Renal pelvis (tissue), 12 donors: ENCODE measurements at places on chromosomes 13 and 19.

GRCh38 chr13:55013051-55013450 lies 1984.4 kb downstream of the OLFM4 start:
- DNase-seq: peak; percentile 4

DNA sequence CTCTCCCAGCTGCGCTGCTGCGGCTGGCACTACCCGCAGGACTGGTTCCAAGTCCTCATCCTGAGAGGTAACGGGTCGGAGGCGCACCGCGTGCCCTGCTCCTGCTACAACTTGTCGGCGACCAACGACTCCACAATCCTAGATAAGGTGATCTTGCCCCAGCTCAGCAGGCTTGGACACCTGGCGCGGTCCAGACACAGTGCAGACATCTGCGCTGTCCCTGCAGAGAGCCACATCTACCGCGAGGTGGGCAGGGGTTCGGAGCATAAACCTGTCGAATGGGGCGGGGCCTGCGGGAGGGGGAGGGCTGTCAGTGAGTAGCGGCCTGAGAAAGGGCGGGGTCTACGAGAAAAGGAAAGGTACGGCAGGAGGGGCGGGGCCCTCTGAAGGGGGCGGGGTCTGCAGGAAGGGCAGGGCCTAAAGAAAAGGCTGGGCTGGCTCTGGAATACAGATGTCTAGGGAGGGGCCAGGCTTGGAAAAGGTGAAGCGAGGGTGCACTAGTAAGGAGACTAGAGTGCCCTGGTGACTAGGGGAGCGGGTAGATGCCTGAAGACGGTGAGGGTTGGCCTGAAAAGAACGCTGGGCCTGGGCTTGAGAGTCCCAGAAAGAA lies 3.6 kb downstream of the CD37 start:
- peak; percentile 85 for DNase-seq

- DNase-seq: no peak
Observed at GRCh38 chr19:44869733-44870470, 21.2 kb upstream of the TOMM40 start.

- DNase-seq: no peak
Observed at GRCh38 chr13:99863789-99864626, 107.6 kb downstream of the ZIC5 start.

- no peak for DNase-seq
Observed at GRCh38 chr19:2253106-2254063, 2.8 kb downstream of the JSRP1 start.

DNA sequence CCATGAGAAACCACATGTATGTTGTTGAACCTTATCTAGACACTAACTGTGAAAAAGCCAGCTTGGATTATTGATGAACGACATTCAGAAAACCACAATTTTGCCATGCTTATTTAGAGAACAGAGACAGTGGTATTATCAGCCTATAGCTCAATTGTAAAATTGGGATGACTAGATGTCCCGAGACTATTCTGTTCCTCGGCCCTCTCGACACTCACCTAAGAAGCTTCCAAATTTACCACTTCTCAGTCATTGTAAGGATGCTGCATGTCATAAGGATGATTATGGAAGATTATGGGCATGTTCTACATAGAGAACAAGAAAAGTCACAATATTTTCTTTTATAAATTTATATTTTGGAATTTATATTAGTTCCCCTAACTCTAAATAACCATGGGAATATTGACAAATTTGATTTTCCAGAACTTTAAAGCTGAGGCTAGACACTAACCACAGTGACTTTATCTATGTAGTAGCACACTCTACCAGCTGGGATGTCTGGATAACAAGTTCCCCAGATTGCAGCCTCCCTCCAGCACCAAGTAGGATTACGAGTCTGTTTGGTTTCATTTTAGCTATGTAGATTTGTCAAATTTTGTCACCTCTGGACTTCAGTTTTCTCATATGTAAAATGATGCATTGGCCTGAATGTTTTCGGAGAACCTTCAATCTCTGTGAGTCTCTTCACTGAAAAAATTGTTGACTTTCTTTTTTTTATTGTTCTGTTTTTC lies 513.6 kb downstream of the IRS2 start:
- DNase-seq: no peak

DNA sequence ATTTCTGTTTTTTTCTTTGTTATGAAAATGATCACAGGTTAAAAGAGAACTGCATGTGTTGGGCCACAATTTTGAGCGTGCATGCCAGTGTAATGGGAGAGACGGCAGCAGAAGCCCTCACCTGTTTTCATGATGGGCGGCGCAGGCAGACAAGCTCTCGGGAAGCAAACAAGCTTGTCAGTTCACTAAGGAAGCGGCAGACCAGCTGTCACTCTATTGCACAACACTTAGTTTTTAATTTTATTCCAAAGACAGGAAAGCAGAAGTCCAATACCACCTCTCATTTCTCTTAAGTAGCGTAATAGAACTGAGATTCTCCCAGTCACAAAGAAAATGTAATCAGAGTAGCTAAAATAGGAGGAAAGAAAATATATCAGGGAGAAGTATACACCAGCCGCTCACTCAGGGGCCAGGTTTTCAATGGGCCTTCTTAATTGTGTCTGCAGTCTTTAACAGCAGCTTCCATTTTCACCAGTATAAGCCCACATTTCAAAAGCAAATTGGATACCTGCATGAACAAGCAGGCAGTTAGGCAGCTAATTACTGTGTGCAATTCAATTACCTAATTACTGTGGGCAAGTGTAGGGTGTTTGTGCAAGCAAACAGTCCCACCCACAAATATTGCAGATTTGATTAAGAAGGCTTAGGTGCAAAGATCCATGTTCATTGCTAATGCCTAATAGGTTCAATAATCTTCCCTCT lies 711.4 kb downstream of the DIAPH3 start:
- no peak for DNase-seq

GRCh38 chr13:79782541-79783205 lies 301.7 kb downstream of the NDFIP2 start:
- DNase-seq: peak; percentile 94

DNA sequence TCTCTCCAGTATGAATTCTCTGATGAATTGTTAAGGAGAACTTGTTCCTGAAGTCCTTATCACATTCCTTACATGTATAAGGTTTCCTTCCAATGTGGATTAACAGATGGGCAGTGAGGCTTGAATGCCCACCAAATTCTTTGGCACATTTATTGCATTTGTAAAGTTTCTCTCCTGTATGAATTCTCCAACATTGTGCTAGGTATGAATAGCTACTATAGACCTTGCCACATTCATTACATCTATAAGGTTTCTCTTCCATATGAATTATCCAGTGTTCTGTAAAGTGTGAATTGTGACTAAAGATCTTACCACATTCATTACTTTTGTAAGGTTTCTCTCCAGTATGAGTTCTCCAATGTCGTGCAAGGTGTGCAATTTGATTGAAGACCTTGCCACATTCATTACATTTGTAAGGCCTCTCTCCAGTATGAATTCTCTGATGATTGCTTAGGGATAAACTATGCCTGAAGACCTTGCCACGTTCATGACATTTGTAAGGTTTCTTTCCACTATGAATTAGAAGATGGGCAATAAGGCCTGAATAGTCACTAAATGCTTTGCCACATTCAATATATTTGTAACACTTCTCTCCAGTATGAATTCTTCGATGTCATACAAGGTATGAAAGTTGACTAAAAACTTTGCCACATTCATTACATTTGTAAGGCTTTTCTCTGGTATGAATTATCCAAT lies 20.4 kb downstream of the ZNF578 start:
- DNase-seq: no peak

DNA sequence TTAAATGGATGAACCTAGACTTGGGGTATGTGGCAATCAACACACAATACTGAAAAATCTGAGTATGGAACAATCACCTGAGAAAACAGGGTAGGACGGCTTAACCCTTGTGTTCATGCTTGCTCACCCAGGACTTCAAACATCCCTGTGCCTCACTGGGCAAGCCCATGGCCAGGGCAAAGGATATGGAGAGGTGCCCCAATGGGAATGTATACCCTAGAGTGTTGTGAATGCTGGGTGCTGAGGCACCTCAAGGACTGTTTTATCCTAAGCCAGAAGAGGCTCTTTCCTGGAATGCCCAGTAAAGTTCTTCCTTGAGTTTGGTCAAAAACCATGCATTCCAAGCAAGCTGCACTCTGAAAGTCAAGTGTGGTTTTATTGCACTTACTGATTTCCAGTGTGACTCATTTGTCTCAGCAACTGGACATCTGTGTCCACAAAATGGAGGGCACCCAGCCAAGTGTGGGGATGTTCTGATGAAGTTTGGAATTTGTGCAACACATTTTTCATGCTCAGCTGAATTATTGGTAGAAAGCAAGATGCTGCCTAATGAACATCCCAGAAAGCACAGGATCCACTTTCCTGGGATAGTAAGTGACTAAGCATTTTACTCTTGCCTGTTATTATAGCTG lies 531.3 kb downstream of the RFC3 start:
- peak; percentile 23 for DNase-seq
